ENCODE measurements at places on chromosomes 11 and 22.

GRCh38 chr11:1931341-1932104 is 12.0 kb downstream of the TNNT3 start:
- DNase-seq = no peak

DNA sequence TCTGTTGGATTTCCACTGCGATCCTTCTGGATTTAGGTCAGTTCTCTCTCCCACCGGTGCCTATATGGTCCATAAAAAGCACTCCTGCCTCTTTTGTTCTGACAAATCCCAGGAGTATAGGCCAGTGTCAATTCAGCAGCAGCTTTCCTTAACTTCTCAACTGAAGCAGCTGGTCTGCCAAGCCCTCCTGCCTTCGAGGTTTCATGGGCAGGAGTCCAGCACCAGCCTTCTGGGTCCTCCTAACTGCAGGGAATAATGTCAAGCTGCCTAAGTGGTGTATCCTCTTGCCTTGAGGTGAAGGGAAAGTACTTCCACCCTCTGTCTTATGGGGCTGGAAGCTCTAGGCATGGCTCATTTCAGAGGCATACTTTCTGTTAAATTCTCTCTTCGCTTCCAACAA is 149.4 kb upstream of the NCAM1 start:
- no peak for DNase-seq

- no peak for DNase-seq
Observed at GRCh38 chr11:79617561-79617960, 176.7 kb upstream of the TENM4 start.

- no peak for DNase-seq
Observed at GRCh38 chr11:114233755-114234154, 62.4 kb upstream of the NNMT start.

DNA sequence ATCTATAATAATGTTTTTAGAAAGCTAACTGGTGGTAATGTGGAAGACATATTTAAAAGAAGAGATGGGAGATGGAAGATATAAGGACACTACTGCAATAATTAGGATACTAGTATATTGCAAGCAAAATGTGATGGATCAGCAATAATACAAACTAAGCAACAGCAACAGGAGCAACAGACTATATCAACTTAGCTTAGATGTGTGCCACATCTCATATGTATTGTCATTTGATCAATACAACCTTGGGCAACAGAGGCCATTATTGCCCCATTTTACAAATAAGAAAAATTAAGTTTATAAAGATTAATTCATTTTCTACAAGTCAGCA is 4.2 kb downstream of the FCHSD2 start:
- DNase-seq = no peak

- no peak for DNase-seq
Observed at GRCh38 chr22:21800552-21801303, 65.1 kb upstream of the YPEL1 start.

DNA sequence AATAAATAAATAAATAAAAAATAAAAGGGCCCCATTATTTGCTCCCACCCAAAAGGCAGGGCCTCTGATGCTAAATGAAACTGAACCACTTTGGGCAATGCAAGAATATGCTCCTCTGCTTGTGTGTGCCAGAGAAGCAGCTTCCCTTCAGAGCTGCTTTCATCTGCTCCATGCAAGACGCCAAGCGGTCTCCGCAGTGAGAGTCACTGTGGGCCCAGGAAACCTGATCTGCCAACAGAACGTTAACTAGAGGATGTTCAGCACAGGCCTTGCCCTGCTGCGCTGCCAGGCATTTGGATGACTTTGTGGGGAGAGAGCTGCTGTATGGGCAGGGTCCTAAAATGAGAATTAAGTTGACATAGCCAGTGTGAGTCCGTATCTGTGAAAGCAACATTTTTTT is 43.7 kb upstream of the APOA1 start:
- no peak for DNase-seq

- DNase-seq = no peak
Observed at GRCh38 chr11:11414996-11415395, 61.9 kb upstream of the CSNK2A3 start.

DNA sequence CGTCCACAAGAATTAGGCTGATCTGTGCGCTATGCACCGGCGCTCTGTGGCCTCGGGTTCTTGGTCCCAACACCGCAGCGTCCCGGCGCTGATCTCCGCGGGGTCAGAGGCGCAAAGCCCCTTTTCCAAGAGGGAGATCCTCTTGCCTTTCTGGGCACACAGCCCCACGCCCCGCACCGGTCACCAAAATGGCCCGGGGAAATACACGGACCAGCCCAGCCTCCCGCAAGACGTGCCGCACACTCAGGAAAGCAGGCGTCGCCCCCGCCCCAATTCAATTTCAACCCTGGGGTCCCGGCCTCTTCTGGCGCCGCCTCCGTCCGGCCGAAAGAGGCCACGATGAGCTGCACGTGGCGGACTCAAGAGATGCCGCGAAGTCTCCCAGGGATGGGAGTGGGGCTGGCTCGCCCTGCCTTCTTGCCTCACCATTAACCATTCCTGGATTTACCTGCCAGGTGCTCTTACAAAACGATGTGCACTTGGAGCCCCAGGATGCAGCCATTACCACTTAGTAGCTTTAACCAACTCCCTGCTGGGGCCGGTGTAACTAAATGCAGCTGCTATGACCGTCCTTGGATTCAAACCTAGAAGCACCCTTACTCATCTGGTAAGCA is 10.5 kb downstream of the PIWIL3 start:
- DNase-seq = no peak

DNA sequence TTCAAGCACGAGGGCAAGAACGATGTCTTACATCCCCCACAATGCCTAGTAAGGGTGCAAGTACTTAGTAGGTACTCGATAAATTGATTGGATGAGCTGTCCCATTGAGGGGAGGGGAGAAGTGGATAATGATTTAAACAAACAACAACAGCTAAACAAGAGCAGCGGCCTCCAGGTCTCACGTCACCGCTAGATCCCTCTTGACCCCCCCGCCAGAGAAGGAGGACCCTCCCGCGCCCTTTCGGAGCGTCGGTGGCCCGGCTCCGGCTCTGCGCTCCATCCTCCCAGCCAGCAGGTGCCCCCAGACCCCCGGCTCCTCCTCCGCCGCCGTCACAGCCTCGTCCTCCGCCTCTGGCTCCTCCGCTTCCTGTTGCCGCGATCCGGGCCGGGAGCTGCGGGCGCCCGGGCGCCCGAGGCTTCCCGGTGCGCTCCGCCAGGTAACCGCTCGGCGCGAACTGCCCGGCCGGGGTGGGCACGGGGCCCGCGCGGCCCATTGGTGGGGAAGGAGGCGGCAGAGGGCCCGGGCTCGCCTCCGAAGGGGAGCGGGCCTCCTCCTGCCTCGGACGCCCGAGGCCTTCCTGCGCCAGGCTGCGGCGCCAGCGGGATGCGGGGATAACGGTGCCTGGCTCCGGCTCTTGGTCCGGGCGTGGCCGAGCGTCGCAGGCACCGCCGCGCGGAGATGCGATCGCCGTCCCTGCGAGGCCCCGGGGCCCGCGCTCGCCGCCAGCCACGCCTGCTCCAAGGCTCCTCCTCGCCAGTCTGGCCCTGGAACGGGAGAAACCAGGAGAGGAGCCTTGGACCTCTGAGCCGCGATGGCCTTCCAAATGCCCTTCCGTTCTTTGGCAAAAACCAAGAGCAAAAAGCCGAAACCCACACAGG is at the start of gene TLCD5:
Gene TLCD5 (plus strand): TSS at position 368 of the 879 bp plus-strand sequence. CDS start 2,143 bp downstream, outside the sequence.
- DNase-seq = no peak

DNA sequence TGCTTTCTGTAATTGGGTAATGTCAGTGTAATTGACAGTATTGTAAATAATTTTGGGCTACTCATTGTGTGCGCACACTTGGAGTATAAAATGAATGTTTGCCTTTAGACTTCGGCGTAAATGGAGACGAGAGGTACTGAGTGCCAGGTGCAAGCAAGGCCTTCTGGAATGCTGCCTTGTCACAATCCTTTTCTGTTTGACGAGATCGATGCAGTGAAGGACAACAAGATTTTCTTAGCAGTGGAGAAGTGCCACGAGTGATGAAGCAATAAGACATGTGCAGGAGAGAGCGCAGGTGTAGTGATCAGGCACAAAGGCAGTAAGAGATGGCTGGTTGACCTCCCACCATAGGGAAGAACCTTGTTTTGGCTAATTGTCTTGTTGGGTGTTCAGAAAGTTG is 67.5 kb downstream of the DDX10 start:
- DNase-seq = no peak
